ENCODE measurements at places on chromosomes 2 and 18. TPM values are rescaled to one million over a fixed set of nuclear protein-coding genes. Genes with fewer than 3 reads are reported as not detected.

GRCh38 chr2:72293620-72294019 lies 146.0 kb upstream of the CYP26B1 start:
- DNase-seq: no peak
- H3K27ac ChIP-seq: no peak overlapping the region
- H3K27me3 ChIP-seq: no peaks in the 10 kb centered on the region
- H3K4me1 ChIP-seq: no peaks in the 10 kb centered on the region

GRCh38 chr2:8578335-8579244 lies 103.3 kb upstream of the ID2 start:
- no peaks in the 10 kb centered on the region for H3K27me3 ChIP-seq
- no peak overlapping the region for H3K27ac ChIP-seq
- peaks cover 28% of the 10 kb centered on the region for H3K4me1 ChIP-seq
- no peaks in the 10 kb centered on the region for H3K36me3 ChIP-seq

DNA sequence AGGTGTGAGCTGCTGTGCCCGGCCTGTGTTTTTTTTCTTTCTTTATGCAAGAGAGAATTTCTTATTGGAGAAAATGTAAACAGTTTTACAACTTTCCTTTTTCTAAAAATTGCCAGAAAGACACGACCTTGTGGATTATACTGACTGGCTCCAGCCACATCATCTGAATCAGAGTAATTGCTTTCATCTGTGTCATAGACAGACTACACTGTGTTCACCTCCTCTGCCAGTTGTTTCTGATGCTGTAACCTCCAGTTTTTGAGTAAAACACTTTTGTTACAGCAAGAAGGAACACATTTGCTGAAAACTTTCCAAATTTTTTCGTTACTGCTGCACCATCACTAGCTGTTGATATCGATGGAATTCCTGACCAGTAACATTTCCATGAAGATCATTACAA lies 43.9 kb upstream of the PLEKHM3 start:
- H3K27me3 ChIP-seq: no peaks in the 10 kb centered on the region
- H3K4me1 ChIP-seq: no peaks in the 10 kb centered on the region
- DNase-seq: no peak
- H3K27ac ChIP-seq: no peak overlapping the region
- no peaks in the 10 kb centered on the region for H3K36me3 ChIP-seq

The KRTCAP3 gene
- 4.0 TPM for total RNA-seq

- no peak overlapping the region for H3K4me3 ChIP-seq
- no peak overlapping the region for H3K27ac ChIP-seq
- no peak for DNase-seq
- H3K27me3 ChIP-seq: no peaks in the 10 kb centered on the region
- H3K36me3 ChIP-seq: no peaks in the 10 kb centered on the region
These were observed 11.4 kb upstream of the SRBD1 start for GRCh38 chr2:45622336-45623075.

GRCh38 chr2:196131384-196131937 lies 39.9 kb downstream of the STK17B start:
- no peak for DNase-seq
- H3K27ac ChIP-seq: no peak overlapping the region
- H3K27me3 ChIP-seq: no peaks in the 10 kb centered on the region
- H3K36me3 ChIP-seq: peaks cover 8% of the 10 kb centered on the region
- H3K4me3 ChIP-seq: no peak overlapping the region

The PLCD4 gene
- total RNA-seq: 0.16 TPM

GRCh38 chr2:225768741-225769140 lies 369.2 kb downstream of the NYAP2 start:
- H3K27ac ChIP-seq: no peak overlapping the region
- H3K4me1 ChIP-seq: no peaks in the 10 kb centered on the region
- no peaks in the 10 kb centered on the region for H3K36me3 ChIP-seq
- H3K4me3 ChIP-seq: no peak overlapping the region

The CABYR gene
- 1.7 TPM for total RNA-seq

DNA sequence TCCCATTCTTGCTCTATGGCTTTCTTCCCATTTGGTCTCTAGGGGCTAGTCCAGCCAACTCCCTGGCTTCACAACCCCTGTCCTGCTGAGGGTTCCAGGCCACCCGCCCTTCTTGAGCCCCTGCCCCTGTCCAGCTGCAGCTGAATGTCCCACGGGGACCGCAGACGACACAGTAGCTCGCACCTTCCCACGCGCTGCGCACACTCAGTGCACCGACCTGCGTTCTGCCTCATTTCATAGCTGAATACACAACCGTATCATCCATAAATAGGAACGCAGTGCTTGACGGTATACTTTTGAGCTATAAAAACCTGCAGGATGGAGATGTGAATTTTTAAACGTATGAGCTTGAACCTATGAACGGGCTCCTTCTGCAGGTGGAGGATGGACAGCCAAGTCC lies 660.4 kb upstream of the SALL3 start:
- H3K4me3 ChIP-seq: no peak overlapping the region
- H3K27me3 ChIP-seq: no peaks in the 10 kb centered on the region
- no peak overlapping the region for H3K27ac ChIP-seq
- H3K4me1 ChIP-seq: no peaks in the 10 kb centered on the region
- no peak for DNase-seq

- no peak overlapping the region for H3K4me3 ChIP-seq
- no peak overlapping the region for H3K27ac ChIP-seq
- H3K27me3 ChIP-seq: no peaks in the 10 kb centered on the region
- no peak for DNase-seq
- H3K4me1 ChIP-seq: no peaks in the 10 kb centered on the region
These were observed 9.9 kb upstream of the NFATC1 start for GRCh38 chr18:79385708-79386341.

DNA sequence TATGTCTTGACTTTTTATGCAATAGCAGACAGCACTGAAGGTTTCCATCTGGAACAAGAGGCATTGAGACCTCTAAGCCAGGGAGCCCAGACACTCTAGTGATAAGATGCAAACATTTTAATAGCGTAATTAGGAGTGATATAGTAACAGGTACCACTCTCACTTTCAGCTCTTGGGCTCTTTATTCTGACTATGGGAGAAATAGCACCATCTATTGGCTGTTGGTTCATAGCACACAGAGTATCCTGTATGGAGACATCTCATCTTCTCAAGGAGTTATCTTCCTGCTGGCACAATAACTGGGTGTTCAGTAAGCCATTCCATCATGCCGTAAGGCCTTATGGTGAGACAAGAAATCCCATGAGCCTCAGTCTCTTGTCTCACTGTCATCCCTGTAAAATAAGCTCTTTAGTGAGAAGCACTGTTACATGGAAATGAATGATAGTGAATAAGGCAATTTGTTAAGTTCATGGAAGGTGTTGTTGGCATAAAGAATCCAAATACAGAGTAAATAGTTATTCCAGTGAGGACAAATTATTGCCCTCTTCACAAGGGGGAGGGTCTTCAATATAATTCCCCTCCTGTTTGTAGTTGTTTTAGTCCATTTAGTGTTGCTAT lies 48.3 kb downstream of the THUMPD2 start:
- no peaks in the 10 kb centered on the region for H3K27me3 ChIP-seq
- H3K27ac ChIP-seq: no peak overlapping the region
- H3K4me1 ChIP-seq: no peaks in the 10 kb centered on the region
- DNase-seq: no peak
- no peaks in the 10 kb centered on the region for H3K36me3 ChIP-seq

DNA sequence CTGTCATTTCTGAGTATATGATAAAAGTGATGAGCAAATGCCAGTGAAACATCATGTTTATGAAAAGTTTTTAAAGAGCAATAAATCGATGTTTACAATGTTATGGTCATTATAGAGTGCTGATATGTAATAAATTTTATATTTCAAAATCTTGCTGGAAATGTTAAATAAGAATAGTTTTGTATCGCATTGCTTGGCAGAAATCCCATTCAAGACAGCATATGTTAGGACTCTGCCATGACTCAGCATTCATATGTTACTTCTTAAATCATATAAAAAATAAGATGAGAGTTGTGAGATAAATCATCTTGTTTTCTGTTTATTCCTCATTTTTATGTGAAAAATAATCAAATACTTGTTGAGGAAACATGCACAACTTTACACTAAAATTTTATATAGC lies 949.9 kb upstream of the NRXN1 start:
- H3K27me3 ChIP-seq: no peaks in the 10 kb centered on the region
- no peaks in the 10 kb centered on the region for H3K36me3 ChIP-seq
- no peak overlapping the region for H3K27ac ChIP-seq
- DNase-seq: no peak
- H3K4me3 ChIP-seq: no peak overlapping the region

DNA sequence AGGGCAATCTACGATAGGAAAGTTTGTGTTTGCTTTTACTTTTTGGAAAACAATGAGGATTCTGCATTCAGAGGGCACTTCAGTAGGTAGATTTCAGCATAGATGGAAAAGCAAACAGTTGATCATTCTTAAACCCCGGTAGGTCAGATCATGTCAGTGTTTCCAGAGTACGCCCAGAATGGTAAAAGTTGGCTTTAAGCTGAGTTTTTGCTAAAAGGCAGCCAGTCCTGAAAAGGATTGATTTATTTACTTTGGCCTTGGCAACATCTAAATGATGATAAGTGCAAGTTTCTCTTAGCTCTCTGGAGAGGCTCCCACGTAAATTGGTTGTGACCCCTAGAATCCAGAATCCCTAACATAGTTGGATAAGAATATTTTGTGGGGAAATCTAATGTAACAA lies 168.0 kb downstream of the DIS3L2 start:
- peaks cover 5% of the 10 kb centered on the region for H3K36me3 ChIP-seq
- no peak for DNase-seq
- H3K27ac ChIP-seq: no peak overlapping the region
- no peak overlapping the region for H3K4me3 ChIP-seq
- no peaks in the 10 kb centered on the region for H3K4me1 ChIP-seq
- H3K27me3 ChIP-seq: no peaks in the 10 kb centered on the region

GRCh38 chr2:109407276-109408042 lies 206.3 kb downstream of the SEPTIN10 start:
- DNase-seq: no peak
- no peak overlapping the region for H3K4me3 ChIP-seq
- H3K36me3 ChIP-seq: no peaks in the 10 kb centered on the region
- no peak overlapping the region for H3K27ac ChIP-seq
- H3K4me1 ChIP-seq: no peaks in the 10 kb centered on the region
- H3K27me3 ChIP-seq: no peaks in the 10 kb centered on the region

DNA sequence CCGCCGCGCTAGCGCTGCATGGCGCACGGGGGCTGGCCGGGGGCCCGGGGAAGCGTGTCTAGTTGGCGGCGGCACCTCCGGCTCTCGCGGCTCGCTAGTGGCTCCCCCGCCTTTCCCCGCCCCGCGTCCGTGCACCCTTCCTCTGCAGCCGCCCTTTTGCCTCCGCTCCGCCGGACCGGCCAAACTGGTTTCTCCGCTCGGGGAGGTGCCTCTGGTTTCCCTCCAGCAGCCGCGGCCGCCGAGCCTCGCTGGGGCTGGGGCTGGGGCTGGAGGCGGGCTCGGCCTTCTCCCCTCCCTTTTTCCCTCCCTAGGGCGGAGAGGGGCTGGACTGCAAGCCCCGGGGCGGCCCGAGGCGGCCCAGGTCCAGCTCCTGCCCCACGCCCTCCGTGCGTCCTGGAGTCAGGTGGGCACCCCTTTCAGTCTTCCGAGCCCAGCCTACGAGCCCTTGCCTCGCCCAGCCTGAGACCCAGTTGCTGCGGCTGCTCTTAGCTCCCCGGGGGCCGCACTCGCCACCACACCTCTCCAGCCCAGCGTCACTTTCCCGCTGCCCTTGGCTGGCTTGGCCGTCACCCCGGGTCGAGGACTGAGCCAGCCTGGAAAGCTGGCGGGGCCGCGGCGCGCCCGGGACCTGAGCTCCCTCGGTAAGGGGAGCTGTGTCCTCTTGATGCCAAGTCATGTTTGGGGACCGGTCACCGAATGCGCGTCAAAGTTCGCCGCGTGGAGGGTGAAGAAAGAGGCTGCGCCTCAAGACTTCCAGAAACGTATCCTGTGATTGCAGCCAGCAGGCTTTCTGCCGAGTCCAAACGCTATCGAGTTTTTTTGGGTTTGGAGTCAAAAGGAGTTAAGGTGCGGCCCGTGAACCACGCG lies at the start of gene ATP8B1:
Gene ATP8B1 (minus strand): TSS at position 213 of the 867 bp plus-strand sequence. CDS start 71,508 bp downstream, outside the sequence.
- peaks cover 13% of the 10 kb centered on the region for H3K27me3 ChIP-seq
- no peak within 1 kb of the TSS for H3K4me3 ChIP-seq
- H3K27ac ChIP-seq: no peak within 1 kb of the TSS
- no peaks in the 10 kb centered on the region for H3K4me1 ChIP-seq
- no peak for DNase-seq

GRCh38 chr2:38123911-38124310 lies 48.0 kb upstream of the CYP1B1 start:
- no peaks in the 10 kb centered on the region for H3K27me3 ChIP-seq
- no peaks in the 10 kb centered on the region for H3K4me1 ChIP-seq
- H3K36me3 ChIP-seq: no peaks in the 10 kb centered on the region
- H3K4me3 ChIP-seq: no peak overlapping the region
- no peak overlapping the region for H3K27ac ChIP-seq
- no peak for DNase-seq

The MOCOS gene
- total RNA-seq: 0.13 TPM

DNA sequence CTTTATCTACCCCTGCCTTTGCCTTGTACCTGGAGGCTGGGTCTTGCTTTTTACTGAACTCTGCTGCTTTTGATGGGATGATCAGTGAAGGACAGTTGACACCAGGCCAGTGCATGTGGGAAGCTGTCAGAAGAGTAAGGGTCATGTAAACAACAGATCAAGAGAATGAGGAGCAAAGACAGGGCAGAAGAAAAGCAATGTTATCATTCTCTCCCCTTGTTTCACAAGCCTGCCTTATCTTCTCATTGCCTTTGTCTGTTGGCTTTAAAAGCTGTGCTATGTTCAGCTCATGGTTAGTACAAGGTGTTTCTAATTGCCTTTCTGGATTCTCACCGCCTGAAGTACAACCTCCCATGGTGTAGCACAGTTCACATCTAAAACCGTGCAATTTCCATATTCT lies 27.6 kb downstream of the LYPD1 start:
- no peaks in the 10 kb centered on the region for H3K36me3 ChIP-seq
- H3K4me1 ChIP-seq: no peaks in the 10 kb centered on the region
- H3K27ac ChIP-seq: no peak overlapping the region
- DNase-seq: no peak
- H3K4me3 ChIP-seq: no peak overlapping the region
- H3K27me3 ChIP-seq: no peaks in the 10 kb centered on the region

GRCh38 chr18:40148960-40149359 lies 1806.1 kb upstream of the PIK3C3 start:
- no peaks in the 10 kb centered on the region for H3K27me3 ChIP-seq
- H3K4me1 ChIP-seq: no peaks in the 10 kb centered on the region
- no peak overlapping the region for H3K27ac ChIP-seq
- no peaks in the 10 kb centered on the region for H3K36me3 ChIP-seq
- DNase-seq: no peak

DNA sequence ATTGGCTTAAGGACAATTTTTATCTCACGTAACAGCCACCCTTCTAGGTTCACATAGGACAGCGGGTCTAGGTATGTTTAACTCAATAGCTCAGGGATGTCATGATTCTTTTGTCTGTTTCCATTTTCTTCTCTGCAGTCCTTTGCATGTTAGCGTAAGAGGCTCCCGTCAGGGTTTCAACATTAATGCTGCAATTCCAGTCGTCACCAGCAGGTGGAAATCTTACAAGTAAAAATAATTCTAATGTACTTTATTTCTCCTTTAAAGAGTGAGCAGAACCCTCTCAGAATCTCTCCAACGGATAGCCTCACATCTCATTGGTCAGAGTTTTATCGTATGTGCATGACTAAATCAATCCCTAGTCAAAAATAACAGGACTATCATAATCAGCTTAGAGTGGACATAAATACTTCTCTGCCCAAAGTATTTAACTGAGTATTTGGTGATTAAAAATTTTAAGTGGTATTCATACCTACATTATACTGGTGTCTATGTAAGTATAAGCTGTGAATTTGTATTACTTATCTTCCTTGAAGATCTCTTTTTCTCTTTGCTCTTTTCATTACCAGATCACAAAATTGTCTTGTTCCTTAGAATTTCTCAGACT lies 487.2 kb upstream of the GCFC2 start:
- no peak overlapping the region for H3K4me3 ChIP-seq
- no peaks in the 10 kb centered on the region for H3K27me3 ChIP-seq
- H3K27ac ChIP-seq: no peak overlapping the region
- H3K36me3 ChIP-seq: no peaks in the 10 kb centered on the region
- no peaks in the 10 kb centered on the region for H3K4me1 ChIP-seq

The GPR45 gene
- total RNA-seq: not detected

The DUSP19 gene
- 3.5 TPM for total RNA-seq

The GNLY gene
- total RNA-seq: 9.0 TPM

Measured in CD8-positive, alpha-beta memory T cell (primary cell).